ENCODE measurements at places on chromosomes 6 and 20. TPM values are rescaled to one million over a fixed set of nuclear protein-coding genes. Genes with fewer than 3 reads are reported as not detected.

DNA sequence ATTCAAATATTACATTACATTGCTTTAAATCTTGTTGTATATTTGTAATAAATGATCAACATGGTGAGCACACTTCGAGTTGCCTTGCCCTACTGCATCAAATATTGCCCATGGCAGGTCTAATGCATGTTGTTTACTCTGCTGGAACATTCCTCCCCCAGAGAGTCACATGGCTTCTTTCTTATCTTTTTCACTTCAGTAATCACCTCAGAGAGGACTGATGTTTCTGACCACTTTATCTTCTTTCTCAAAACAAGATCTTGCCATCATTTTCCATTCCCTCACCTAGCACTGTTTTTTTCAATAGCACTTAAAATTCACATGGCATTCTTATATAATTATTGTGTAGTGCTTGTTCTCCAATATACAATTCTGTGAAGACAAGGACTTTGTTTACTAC is 243.5 kb upstream of the THEMIS start:
- DNase-seq = no peak

DNA sequence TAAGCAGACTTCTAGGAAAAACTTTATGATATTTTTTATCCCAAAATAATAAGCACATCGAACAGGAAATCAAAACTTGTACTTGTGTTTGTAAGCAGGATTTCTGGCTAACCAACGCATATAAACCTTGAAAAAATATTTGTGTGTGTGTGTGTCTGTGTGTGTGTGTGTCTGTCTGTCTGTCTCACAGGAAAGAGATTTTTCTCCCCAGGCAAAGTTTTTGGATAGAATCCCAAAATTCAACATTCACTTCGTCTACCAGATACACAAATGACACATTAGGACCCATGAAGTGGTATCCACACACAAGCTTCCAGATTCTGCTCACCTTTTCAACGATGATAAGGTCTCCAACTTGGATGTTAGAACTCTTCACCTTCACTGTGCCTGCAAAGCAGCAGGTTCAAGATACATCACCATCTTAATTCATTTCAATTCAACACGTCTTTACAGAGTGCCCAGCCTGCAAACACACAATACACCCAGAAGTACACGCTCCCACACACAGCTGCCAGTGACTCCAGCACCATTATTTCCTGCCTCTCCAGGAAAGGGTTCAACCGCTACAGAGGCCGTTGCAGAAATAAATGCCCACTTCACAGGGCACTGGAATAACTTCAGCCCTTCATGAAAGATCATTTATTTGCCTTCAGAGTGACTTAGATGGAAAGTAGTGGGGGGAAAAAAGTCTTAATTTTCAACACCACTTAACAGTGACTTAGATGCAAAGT is 70.9 kb downstream of the ATP9A start:
- no peak for DNase-seq

- no peak for DNase-seq
Measured at GRCh38 chr20:20255099-20255498, 112.8 kb upstream of the INSM1 start.

- no peak for DNase-seq
Measured at GRCh38 chr20:16007962-16008361, 565.3 kb downstream of the KIF16B start.

DNA sequence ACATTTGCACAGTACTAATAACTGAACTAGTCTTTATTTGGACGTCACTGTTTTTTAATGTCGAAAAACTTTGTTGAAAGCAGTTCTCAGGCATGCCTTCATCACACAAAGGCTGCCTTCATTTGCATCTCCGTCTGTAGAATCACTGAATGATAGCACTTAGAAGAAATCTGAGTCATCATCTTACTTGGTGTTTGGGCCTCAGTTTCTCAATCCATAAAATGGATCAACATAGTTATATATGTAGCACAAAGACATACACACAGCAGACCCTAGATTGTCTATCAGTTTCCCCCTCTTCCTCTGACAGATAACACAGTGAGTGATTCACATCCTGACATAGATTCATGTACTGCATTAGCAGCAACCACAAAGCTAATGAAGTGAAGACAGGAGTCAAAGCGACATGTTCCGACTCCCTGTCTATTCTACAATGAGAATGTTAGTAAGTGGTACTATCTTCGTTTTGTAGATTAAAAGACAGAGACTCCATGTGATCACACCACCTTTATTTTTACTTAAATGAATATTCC is 80.4 kb upstream of the PDE10A start:
- no peak for DNase-seq

- DNase-seq = no peak
Measured at GRCh38 chr6:163860287-163861081, 446.0 kb downstream of the QKI start.

DNA sequence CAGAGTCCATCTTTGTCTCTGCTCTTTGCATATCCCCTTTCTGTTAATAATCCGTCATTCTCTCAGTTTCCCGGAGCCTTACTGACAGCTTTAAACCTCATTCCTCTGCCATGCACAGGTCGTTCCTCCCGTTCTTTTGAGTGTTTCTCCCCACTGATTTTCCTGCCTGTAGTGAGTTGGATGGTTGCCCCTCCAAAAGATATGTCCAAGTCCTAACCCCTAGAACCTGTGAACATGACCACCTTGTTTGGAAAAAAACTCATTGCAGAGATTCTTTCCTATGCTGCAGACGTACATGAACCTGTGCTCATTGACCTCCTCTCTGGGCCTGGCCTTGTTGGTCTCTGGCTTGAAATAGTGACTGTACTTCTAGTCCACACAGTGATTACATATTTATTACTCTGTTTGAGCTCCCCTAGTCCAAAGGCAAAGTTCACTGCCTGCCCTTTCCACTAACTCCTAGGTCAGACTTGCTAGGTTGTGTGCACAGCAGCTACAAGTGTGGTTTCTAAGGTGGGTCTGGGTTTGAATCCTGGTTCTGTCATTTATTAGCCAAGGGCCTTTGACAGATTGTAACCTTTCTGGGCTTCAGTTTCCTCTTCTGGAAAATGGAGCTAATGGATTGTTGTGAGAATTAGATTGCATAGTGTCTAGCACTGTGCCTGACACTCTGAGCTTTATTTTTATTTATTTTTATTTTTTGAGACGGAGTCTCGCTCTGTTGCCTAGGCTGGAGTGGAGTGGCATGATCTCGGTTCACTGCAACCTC is 29.3 kb downstream of the PPARD start:
- peak; percentile 68 for DNase-seq

DNA sequence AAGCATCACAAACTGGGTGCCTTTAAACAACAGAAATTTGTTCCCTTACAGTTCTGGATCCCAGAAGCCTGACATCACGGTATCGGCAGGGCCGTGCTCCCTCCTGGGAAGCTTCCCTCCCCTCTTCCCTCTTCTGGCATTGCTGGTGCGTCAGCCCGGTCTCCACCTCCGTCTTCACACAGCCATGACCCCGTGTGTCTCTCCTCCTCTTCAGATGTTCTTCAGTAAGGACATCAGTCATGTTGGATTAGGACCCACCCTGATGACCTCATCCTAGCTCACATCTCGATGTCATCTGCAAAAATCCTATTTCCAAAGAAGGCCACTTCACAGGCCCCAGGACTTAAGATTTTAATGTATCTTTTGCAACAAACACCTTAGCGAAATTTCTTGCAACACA is 38.4 kb upstream of the TBXT start:
- DNase-seq = no peak

SOX18 gene
- total RNA-seq = 8.1 TPM

SAPCD1 gene
- total RNA-seq = 0.73 TPM

TMEM200A gene
- 0.10 TPM for total RNA-seq

FAM209B gene
- not detected for total RNA-seq
